ENCODE measurements at places on chromosomes 7 and 10.

- no peak for DNase-seq
Measured at GRCh38 chr7:1818575-1819258, 148.6 kb downstream of the ELFN1 start.

GRCh38 chr7:81956520-81956919 lies 186.7 kb upstream of the HGF start:
- DNase-seq = no peak

- no peak for DNase-seq
Measured at GRCh38 chr7:50953820-50954219, 171.1 kb upstream of the GRB10 start.

- no peak for DNase-seq
Measured at GRCh38 chr10:18279173-18279572, 138.9 kb downstream of the CACNB2 start.

GRCh38 chr7:26166684-26167266 lies 14.8 kb downstream of the NFE2L3 start:
- DNase-seq = no peak

- DNase-seq = no peak
Measured at GRCh38 chr10:114647545-114648138, 10.4 kb downstream of the ABLIM1 start.

Data from left renal cortex interstitium (tissue), 4 donors.